Activated T-helper 9 cell treated with anti-CD3 and anti-CD28 coated beads, Interleukin-2, amount 50 U/mL, for 16 hours (primary cell): ENCODE measurements at places on chromosomes 5 and 9.

DNA sequence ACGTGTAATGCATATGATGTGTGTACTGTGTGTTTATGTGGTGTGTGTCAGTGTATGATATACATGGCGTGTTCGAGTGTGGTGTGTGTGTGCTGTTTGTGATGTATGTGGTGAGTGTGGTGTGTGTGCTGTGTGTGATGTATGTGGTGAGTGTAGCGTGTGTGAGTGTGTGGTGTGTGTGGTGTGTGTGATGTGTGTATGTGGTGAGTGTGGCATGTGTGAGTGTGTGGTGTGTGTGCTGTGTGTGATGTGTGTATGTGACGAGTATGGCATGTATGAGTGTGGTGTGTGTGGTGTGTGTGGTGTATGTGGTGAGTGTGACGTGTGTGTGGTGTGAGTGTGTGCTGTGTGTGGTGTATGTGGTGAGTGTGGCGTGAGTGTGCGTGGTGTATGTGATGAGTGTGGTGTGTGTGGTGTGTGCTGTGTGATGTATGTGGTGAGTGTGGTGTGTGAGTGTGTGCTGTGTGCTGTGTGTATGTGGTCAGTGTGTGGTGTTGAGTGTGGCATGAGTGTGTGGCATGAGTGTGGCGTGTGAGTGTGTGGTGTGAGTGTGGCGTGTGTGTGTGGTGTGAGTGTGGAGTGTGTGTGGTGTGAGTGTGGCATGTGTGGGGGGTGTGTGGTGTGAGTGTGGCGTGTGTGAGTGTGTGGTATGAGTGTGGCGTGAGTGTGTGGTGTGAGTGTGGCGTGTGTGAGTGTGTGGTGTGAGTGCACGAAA is 56.8 kb upstream of the CKS2 start:
- DNase-seq = no peak

- no peak for DNase-seq
Measured at GRCh38 chr5:136034984-136035383, 6.2 kb downstream of the TGFBI start.

GRCh38 chr5:4954048-4954447 is 186.1 kb upstream of the ADAMTS16 start:
- DNase-seq = no peak

DNA sequence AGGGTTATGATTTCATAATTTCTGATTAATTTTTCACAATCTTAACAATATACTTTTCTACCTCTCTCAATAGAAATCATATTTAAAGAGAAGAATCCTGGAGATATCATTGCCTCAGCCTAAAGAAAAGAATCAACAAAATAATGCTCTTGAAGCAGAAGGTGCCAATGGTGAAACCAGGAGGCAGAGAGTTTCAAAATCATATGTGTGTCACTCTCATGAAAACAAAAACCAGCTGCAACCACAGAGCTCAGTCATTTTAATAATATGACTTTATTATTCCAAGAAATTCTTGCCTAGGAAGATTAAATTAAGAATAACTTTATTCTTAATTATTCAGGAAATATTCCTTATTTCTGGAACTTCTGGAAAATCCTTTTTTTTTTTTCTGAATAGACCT is 266.8 kb upstream of the ACTBL2 start:
- no peak for DNase-seq

DNA sequence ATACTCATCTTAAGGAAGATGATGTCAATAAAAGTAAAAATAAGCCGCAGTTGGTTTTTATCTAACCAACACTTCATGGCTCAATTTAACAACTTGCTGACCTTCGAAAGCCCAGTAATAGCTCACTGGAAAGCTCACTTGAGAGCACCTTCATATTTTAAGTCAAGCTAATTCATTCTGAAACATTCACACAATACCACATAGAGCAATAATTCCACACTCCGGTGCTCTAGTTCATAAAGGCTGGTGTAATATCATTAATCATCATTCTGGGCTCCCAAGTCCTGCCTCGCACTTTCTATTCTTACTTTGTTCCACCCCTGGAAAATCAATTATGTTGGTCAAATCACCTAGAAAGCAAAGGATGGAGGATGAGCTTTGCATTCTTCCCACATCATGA is 74.4 kb downstream of the ELAVL2 start:
- DNase-seq = no peak

DNA sequence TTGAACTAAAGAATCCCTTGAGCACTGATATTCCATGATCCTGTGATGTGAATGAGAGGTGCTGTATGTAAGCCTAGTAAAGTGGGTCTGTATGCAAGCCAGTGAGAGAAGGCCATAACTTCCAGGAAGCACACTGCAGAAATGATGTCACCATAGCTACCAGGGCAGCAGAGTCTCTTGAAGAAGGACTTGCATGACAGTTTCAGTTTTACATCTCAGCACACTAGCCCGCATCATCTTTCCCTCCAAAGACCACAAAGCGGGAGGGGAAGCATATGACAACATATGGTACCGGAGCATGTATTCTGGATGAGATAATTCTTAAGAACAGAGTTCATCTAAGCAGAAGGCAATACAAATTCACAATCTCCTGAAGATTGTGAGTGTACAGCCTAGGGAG is 37.6 kb upstream of the MAST4 start:
- no peak for DNase-seq

- no peak for DNase-seq
Measured at GRCh38 chr9:84266087-84266561, 74.4 kb downstream of the SLC28A3 start.

- no peak for DNase-seq
Measured at GRCh38 chr9:117596678-117597077, 107.5 kb upstream of the TLR4 start.

DNA sequence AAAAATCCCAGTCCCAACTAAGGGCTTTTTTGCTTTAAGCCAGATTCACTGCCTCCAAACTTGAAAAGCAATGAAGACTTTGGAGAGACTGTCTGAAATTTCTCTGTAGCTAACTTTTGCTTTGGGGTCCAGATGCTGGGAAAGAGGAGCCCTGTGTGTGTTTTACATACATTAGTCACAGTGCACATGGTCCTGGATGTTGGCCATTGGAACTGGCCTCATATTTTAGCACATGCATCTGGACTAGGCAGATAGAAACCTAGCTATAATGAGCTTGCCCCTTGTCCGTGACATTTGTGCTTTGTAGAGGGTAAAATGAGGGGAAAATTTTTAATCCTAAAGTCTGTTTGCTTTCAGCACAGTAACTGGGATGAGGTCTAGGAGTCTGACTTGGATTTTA is 421.7 kb downstream of the CDK5RAP2 start:
- no peak for DNase-seq

- DNase-seq = no peak
Measured at GRCh38 chr5:154276973-154277331, 86.4 kb downstream of the GALNT10 start.

DNA sequence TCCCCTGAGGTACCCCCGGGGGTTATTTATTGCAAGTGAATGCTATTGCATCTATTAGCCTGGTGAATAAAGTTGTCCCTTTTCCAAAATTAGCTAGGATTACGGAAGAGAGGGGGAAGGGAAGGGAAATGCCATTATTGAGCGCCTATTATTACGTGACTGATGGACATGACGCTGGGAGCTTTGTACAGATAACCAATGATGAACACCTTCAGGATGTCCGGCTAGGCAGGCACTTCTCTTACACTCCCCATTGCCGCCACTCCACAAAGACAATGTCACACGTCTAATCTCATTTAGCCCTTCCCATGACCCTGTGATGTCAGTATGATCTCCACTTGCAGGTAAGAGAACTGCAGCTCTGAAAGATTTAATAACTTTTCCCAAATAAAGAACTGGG is 9.4 kb downstream of the GABRP start:
- no peak for DNase-seq

GRCh38 chr5:159096924-159097783 is 2.6 kb downstream of the EBF1 start:
- no peak for DNase-seq

GRCh38 chr5:122142480-122143164 is 13.3 kb downstream of the ZNF474 start:
- no peak for DNase-seq

- no peak for DNase-seq
Measured at GRCh38 chr9:18461496-18461895, 12.5 kb upstream of the ADAMTSL1 start.

- DNase-seq = no peak
Measured at GRCh38 chr9:76245518-76245917, 148.7 kb downstream of the RFK start.

- DNase-seq = no peak
Measured at GRCh38 chr5:84445049-84445685, 60.5 kb upstream of the EDIL3 start.

GRCh38 chr5:112935675-112936074 is 13.6 kb upstream of the REEP5 start:
- DNase-seq = no peak

DNA sequence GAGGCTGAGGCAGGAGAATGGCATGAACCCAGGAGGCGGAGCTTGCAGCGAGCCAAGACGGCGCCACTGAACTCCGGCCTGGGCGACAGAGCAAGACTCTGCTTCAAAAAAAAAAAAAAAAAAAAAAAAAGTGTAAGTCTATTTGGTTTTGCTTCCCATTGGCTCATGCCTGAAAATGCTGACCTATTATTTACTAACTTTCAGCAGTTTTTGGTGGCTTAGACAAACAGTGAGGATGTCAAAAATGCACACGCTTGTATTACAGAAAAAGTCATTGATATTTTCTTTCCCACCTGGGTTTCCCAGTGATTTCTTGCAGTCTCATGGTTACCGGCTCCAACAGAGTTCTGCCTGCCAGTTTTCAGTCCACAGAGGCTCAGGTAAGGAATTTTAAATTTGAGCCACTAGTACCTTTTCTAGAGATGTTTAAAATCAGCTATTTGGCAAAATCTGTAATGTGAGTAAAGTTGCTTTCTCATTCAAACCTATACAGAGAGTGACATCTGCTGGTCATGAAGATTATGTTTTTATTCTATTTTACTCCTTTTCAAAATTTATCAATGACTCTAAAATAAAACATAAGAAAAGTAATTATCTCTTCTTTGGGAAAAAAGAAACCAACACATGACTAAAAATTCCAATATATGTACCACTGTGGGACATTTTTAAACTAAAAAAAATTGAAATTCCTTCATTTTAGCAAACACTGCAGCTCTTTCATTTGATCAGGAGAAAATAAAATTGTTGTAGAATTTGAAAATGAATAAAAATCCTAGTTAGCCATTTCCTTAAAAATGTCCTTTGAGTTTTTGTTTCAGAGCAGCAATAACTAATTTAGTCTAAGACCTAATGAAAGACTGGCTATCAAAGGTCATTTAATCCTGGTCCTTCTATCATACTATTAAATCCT is 8.8 kb downstream of the FAM200C start:
- no peak for DNase-seq

DNA sequence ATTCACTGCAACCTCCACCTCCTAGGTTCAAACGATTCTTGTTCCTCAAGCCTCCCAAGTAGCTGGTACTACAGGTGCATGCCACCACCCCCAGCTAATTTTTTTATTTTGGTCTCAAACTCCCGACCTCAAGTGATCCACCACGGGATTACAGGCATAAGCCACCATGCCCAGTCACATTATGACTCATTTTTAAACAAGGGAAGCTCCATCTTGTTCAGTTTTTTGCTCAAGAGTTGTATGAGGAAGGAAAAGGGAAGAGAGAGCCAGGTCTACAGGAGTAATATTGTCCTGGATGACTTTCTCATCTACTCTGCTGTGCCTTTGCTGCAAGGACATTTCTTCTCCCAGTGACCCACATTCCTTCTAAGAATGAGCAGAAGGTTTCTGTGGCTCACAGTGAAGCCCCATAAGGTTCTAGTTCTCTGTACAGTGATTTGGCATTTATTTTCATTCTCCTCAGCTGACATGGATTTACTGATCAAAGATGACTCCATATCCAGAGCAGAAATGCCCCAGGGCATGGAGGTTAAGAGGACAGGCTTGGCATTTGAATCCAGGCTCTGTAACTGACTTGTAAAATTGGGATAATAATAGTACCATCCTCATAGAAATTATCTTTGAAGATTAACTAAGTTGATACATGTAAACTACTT is 153.5 kb downstream of the CDH6 start:
- DNase-seq = no peak

DNA sequence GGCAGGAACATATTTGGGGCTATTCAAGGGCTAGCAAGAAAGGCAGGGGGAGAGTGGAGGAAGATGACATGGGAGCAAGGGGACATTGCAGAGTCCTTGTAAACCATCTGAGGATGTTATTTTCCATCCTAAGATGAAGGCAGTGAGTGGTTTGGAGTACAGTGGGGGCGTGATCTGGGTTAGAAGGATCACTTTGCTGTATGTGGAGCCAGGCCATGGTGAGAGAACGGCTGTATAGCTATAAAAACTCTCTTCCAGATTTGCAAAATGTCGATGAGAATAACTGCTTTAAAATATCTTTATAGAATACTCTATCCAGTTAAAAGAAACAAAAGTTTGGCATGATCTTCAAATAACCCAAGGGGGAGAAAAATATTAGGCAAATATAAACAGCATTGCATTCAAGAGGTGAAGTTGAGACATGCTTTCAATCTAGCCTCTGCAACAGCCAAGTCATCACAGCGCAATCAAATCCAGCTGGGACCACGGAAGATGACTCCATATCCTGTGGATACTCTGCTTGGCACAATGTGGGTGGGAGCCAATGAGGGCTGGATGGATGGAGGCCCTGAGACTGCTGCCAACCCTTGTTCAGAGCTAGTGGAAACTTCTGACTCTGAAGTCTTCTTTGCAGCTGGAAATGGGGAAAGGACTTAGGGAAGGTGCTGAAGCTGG is 111.5 kb upstream of the BASP1 start:
- no peak for DNase-seq

DNA sequence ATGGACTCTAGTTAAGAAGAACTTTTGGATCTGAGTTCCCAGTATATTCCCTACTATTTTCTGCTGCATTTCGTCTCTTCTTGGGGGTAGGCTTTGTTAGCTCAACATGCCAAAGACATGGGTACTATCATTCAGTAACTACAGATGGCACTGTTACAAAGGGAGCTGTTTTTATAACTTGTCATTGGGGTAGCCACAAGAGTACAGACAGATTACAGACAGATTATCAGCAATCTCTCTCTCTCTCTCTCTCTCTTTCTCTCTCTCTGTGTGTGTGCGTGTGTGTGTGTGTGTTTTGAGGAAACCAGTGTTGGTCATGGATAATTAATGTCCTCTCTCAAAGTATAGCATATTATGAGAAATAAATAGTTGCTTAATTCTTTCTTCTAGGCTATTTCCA is 116.1 kb downstream of the WDR70 start:
- no peak for DNase-seq

- no peak for DNase-seq
Measured at GRCh38 chr5:143435210-143435657, 31.7 kb upstream of the NR3C1 start.

DNA sequence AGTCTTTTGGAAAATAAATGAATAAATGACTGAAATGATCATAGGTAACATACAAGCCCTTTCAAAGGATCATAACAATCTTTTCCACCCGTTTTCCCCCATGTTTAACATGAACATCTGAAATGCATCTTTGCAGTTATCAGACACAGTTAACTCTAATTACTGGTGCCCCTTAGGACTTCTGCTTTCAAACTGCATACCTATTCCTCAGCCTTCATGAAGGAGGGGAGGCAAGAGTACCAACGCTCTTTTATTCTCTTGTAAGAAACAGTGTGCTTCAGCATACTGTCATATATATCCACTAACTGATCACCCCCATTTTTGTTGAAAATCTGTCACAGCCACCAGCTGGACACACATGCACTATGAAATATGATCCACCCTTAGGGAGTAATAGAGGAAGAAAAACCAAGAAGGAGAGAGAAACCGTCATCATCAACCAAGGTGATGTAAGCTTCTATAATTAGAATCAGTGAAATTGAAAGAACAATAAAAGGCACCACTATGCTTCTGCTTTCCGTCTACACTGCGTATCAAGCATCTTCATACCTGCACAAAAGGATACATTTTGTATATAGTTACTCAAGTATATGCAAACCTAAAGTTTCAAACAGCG is 98.7 kb downstream of the RAPGEF6 start:
- DNase-seq = no peak
